M059J (cell line): ENCODE measurements at places on chromosomes 5 and 9.

DNA sequence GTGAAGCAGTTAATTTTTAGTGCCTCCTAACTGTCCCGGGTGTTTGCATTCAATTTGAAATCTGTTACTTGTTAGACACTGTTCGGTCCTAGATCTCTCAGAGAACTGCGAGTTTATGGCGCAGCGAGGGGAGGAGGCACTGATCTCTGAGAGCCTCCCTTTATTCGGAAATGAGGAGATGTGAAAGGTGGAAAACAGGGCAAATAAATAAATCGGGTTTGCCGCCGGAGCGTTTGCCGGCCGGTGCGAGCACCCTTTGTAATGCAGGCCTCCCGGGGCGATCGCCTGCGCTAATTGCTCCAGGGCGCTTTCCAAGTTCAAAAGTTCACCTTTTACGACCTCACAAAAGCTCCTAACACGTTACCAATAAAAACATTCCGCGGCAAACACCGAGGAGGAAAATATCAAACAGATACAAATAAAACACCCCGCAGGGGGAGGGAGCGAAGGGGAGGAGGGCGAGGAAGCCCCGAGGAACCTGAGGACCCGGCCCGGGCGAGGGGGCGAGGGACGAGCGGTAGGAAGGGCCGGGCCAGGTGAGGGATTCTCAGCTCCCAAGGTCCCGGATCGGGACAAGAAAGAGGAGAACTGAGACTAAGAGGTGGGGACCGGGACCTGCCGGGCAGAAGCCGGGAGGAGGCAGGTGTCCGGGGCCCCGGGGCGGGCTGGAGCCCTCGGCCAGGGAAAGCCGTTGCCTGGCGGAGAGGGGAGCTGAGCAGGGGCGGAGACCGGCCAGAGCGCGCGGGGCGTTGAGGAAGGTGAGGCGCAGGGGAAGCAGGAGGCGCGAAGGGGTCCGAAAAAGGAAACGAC is 1.4 kb downstream of the NR6A1 start:
- DNase-seq: peak; percentile 69

DNA sequence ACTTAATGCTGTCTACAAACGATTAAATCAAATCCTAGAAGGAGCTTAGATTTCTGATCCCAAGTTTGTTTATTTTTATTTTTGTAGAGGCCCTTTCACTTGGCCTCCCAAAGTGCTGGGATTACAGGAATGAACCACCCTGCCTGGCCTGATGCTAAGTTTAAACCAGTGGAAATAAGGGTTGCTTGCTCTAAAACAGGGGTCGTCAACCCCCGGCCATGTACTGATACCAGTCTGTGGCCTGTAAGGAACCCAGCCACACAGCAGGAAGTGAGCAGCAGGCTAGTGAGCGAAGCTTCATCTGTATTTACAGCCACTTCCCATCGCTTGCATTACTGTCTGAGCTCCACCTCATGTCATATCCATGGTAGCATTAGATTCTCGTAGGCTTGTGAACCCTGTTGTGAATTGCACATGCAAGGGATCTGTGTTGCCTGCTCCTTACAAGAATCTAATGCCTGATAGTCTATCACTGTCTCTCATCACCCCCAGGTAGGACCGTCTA is 11.4 kb downstream of the TTC1 start:
- no peak for DNase-seq

GRCh38 chr5:1946776-1947175 is 64.1 kb upstream of the IRX4 start:
- no peak for DNase-seq

DNA sequence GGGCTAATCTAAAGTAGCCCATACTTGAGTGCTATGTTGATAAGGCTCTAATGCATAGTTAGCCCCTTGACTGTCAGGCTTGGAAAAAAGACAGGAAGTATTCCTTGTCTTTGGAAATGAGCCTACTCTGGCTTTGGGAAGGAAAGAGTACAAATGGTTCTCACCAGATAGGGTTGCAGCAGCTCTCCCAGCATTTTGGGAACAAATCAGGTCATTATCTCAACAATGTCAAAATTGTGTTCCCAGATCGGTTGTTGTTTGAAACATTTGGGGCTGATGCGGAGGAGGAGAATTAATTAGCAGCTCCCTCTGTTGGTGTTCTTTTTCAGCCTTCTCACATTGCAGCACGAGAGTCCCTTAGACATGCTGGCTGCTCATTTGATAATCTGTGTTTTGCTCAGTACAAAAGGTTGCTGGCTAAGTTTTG is 294.7 kb upstream of the DMRT1 start:
- DNase-seq: peak; percentile 20

DNA sequence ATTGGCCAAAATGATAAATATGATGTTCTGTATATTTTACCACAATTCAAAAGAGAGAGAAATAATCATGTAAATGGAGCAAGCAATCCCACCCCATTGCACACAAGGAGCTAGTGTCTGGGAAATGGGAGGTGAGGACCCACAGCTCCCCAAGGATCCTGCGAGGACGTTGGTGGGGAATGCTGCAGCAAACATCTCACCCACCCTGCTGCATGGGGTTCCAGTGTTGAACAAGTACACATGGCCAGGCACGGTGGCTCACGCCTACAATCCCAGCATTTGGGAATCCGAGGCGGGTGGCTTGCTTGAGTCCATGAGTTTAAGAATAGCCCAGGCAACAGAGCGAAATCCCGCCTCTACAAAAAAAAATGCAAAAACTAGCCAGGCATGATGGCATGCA is 29.0 kb downstream of the STK10 start:
- no peak for DNase-seq

GRCh38 chr9:8254541-8254940 is 455.0 kb upstream of the DMAC1 start:
- no peak for DNase-seq

DNA sequence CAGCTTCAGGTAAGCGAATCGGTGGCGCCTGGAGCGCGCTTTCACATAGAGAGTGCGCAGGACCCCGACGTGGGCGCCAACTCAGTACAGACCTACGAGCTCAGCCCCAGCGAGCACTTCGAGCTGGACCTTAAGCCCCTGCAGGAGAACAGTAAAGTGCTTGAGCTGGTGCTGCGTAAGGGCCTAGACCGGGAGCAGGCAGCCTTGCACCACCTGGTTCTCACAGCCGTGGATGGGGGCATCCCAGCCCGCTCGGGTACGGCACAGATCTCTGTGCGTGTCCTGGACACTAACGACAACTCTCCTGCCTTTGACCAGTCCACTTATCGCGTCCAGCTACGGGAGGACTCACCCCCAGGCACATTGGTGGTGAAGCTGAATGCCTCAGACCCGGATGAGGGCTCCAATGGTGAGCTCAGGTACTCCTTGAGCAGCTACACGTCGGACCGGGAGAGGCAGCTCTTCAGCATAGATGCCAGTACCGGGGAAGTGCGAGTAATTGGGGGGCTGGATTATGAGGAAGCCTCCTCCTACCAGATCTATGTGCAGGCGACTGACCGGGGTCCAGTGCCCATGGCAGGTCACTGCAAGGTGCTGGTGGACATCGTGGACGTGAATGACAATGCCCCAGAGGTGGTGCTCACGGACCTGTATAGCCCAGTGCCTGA is 1.1 kb downstream of the PCDHAC2 start:
- no peak for DNase-seq

DNA sequence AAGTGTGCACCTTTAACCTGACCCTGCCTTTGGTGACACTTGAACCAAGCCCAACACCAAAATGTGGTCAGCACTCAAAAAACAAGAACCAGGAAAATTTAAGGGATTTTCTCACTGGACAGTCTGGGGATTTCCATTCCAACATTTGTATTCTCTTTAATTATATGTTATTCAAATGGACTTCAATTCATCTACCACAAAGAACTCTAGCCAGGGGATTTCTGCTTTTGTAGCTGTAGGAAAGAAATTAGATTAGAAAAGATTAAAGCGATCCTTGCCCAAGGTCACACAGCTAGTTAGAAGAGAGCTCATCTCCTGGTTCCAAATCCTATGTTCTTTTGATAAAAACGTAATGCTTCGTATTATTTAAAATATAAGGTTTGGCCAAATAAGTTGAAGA is 94.8 kb upstream of the JAK2 start:
- DNase-seq: no peak

- DNase-seq: no peak
Measured at GRCh38 chr9:72990397-72991182, 37.7 kb upstream of the ALDH1A1 start.

GRCh38 chr5:123579410-123579809 is 67.4 kb downstream of the CSNK1G3 start:
- DNase-seq: no peak

- DNase-seq: no peak
Measured at GRCh38 chr9:124355039-124355940, 60.0 kb downstream of the PSMB7 start.

DNA sequence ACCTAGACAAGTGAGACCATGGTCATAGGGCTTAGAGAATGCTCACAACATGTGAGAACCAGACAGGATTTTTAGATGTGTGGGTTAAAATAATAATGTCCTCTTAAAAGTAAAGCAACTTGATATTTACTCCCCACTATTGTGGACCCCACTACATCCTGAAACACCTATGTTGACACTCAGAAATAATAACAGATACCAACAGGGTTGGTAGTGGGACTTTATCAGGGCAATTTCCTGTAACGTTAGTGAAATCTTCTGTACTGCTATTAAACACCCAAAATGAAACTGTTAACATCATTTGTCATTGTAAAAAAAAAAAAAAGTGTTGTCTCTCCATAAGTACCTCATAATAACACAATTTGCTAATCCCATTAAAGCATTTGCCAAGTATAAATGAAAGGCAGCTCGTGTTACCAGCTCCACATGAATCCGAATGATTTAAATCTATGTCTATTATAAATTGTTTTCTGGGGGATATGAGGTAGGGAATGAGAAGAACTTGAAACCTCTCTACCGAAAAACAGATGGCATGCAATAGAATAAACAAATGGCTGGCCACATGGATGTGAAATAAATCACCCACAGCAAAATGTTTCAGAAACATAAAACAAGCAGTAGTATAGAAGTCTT is 285.9 kb downstream of the ARHGEF28 start:
- no peak for DNase-seq

DNA sequence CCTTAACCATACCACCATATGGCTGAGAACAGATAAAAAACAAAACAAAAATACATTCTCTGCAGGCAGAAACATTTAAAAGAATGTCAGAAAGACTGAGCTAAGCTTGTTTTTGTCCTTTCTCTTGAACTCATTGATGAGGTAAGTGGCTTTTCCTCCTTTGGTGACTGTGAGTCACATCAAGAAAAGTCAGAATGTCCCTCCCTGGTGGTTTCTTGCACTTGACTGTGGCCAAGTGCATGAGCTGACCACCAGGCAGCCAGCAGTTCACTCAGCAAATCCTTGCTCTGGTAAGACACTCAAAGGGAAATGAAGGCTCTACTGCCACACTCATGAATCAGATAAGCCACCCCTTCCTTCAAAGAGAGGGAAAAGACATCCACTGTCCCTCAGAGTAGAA is 970.9 kb downstream of the TAF11L14 start:
- no peak for DNase-seq

DNA sequence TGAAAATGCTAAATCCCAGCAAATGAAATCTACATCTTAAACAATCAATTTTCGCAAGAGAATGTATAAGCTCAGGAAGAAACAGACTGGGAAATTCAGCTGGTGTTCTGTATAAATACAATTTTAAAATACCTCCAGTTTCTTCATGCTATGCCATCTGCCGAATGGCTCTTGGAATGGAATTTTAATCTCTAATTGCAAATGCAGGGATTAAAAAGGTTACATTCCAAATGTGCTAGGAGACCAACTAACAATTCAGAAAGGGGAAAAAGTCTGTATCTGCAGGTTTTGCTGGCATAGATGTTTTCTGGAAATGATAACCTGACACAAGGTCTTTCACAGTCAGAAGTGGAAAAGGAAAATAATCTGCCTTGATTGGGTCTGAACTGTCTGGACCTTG is 379.7 kb downstream of the MAT2B start:
- no peak for DNase-seq

GRCh38 chr9:84652496-84653120 is 16.9 kb upstream of the NTRK2 start:
- DNase-seq: peak; percentile 55

- DNase-seq: no peak
Measured at GRCh38 chr5:175872287-175873087, 1.1 kb downstream of the CPLX2 start.

- no peak for DNase-seq
Measured at GRCh38 chr9:106032978-106033377, 338.6 kb downstream of the TMEM38B start.

- no peak for DNase-seq
Measured at GRCh38 chr9:89609426-89610006, 4.7 kb downstream of the GADD45G start.

DNA sequence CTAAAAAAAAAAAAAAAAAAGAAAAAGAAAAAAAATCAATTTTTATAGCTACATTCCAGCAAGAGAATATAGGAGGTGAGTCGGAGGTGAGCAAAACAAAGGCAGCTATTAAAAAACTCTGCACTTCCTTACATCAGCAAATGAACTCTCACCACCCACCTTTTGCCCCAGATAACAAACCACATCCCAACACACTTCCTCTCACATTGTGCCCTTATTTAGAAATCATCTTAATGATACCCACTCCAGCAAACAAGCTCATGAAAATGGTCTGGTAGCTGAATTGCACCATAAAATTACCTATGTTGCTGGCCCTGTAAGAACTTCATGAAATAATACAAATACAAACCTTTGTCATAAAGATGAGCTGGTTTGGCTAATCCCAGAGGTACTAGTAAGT is 82.9 kb downstream of the CEMIP2 start:
- DNase-seq: peak; percentile 66

DNA sequence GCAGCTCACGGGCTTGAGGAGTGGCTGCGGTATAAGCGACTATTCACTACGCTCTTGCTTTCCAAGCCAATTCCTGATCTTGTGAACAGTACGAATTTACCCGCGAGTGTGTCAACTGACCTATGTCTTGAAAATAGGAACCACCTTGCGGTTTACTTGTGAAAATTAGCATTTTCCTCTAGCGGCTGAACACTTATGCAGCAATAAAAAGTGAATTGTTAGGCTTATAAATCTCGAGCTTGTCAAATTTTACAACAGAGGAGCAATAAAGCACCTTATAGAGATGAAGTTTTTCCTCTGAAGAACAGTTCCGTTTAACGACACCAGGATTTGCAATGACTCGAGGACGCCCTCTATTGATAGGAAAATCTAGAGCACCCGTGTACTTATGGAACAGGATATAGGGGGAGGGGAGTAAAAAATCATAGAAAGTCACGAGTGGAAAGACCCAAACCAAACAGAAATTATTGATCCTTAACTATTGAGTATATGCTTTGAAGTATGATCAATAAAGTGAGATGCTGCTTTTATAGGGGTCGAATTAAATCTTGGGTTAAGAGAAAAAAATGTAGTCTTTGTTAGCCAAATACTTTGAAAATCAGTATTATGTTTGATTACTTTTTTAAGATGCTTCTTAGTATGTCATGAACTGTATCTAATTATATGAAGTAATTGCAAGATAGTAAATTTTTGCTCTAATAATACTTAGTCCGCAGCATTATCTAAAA is 1.9 kb upstream of the RGMB start:
- peak; percentile 89 for DNase-seq

GRCh38 chr9:93467062-93467416 is 13.7 kb upstream of the FAM120AOS start:
- peak; percentile 60 for DNase-seq

- no peak for DNase-seq
Measured at GRCh38 chr5:6458833-6459232, 10.2 kb downstream of the UBE2QL1 start.
